ENCODE measurements at places on chromosomes 4 and X. TPM values are rescaled to one million over a fixed set of nuclear protein-coding genes. Genes with fewer than 3 reads are reported as not detected.

DNA sequence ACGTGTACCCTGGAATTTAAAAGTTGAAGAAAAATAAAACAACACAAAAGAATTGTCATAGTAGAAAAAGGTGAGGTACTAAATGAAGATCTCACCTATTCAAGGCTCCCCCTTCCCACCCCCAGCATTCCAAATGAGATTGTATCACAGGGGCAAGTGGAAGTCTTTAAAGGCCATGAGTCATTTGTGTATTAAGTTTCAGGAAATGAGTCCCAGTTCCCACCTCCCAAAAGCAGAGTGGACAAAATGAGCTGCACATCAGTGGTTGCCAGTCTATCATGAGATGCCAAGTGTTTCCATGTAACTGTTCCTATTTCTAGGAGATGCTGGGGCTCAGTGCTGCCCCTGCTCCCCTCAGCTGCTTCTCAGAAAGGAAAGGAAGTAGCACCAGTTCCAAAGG is 20.1 kb downstream of the ARHGEF9 start:
- no peak for DNase-seq

GRCh38 chr4:109553130-109553529 is 6.9 kb upstream of the MCUB start:
- no peak for DNase-seq

DNA sequence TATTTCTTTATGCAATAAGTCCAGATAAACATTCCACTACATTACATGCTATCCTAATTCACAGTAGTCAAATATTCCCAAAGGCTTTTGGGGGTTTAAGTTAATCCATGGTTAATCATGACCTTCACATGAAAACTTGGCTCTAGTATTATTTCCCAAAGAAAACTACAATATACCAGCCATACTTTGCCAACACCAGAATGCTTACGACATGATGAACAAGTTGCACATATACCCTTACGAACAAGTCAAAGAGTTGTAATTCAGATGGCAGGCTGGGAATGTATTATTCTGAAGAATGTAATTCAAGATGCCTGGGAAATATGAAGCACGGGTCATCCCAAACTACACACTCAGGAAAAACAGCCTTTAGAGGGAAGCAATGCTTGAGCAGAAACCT is 499.6 kb downstream of the PPARGC1A start:
- DNase-seq = no peak

DNA sequence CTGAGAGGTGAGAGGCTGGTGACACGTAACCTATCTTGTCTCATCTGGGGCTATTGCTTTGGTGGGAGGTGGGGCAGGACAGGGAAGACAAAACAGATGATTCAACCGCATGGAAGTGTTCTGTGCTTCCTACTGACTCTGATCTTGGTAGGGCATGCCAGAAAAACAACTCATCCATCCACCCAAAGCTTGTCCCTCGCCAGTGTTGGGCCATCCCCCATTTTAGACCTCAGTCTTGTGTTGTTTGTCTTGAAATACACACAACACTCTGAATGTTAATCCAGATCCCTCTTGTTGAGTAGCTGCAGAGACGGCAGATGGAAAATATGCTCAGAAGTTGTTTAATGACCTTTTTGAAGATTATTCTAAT is 377 bp downstream of the CHRNA9 start:
- no peak for DNase-seq

DNA sequence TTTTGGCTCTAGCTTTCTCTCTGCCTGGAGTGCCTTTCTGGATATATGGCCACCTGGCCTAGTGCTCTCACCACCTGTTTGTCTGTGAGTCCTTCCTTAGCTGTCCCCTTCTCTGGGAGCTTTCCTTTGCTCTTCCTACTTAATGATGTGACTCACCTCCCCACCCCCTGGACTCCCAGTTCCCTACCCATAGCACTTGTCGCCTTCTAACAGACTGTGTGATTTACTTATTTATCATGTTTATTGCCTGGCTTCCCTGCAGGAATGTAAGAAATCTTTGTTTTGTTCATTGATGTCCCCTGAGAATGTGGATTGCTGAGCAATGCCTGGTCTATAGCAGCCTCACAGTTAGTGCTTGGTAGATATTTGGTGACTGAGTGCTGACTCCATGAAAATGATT is 18.9 kb downstream of the ADD1 start:
- no peak for DNase-seq

GRCh38 chrX:153883163-153883843 is 2.7 kb downstream of the L1CAM start:
- no peak for DNase-seq

Gene MAGEA2B
- total RNA-seq = not detected

- no peak for DNase-seq
Measured at GRCh38 chr4:82753238-82753637, 45.4 kb downstream of the SCD5 start.

Gene PWWP3B
- total RNA-seq = not detected

DNA sequence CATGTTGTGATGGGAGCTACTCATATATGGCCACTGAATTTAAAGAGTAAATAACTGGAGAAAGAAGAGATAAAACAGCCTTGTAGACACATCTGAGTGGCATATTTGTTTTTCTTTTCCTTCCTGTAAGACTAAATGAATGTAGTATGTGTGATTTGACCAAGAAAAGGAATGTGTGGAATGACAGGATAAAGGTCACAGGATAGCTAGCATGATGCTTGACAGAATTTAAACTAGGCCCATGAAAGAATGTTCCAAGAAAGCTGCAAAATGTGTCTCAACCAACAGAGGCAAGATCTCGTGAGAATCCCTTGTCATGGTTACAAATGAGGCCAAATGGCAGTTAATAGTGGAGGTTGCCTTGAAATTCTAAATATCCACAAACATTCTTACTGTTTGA is 137.0 kb downstream of the KCNIP4 start:
- no peak for DNase-seq

DNA sequence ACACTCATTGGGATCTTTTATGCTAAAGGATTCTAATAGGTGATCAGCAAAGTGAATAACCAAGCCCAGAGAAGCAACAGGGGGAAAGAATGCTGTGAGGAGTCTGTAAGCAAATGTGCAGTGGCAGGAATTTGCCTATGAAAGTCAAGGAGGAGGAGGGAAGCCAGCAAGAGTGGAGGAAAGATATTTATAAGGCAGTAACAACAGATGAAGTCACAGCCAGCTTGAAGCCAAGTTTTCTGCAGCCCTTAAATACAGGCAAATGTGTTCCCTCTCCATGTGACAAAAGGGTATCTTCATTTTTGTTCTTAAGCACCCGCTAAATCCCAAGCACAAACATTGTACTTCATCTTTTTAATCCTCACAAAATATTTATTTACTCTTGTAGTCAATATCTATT is 275.0 kb upstream of the CLNK start:
- DNase-seq = no peak

DNA sequence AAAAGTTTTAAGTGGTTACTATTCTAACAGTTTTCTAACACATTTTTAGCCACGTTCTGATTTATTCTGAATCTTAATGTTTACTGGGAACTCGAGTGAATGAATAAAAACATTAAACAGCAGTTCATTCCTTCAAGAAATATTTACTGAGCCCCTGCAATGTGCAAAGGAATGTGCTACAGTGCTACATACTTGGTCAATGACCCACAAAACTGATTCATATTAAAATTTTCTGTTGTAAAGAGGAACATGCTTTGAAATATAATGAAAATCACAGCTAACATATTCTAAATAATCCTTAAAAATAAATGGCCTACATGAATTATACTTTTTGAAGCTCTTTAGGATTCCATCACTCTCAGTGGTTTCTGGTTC is 78.7 kb downstream of the ARAP2 start:
- no peak for DNase-seq

Gene TACC3
- total RNA-seq = 195 TPM

DNA sequence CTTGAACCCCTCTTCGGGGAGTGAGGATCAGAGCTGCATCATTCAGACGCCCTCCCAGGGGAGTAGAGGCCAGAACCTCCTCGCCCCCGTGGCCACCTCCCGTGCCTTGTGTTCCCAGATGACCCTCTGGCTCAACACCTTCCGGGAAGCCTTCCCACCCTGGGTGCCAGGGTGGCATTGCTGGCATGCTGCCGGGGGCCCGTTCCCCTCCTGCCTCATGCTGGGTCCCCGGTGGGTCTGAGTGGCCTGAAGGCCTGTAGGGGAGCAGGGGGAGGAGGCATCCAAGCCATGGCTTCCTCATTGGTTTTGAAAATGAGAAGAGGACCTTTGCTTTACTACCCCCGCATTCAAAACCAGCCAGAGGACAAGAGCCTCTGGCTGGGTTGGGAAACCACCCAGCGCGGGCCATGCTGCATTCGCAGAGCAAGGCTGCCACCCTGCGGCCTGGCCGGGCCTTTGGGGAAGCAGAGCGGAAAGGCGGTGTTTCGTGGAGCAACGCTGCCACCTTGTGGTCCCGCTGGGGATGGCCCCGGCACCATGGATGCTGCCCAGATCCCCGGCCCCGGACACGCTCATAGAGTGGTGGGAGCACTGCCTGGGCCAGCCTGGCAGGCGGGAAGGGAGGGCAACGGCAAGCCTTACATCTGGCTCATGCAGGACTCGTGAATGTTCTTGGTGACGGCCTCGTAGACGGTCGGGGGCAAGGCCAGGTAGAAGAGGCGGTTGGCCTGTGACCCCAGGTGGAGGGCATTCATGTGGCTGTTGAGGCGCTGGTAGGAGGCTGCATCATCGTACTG is 11.9 kb downstream of the G6PD start:
- peak; percentile 83 for DNase-seq

- DNase-seq = no peak
Measured at GRCh38 chrX:22760513-22761057, 239.2 kb upstream of the DDX53 start.

Gene CXorf49
- total RNA-seq = not detected

Gene NKX3-2
- not detected for total RNA-seq

- no peak for DNase-seq
Measured at GRCh38 chr4:856225-856901, 30.4 kb upstream of the CPLX1 start.

- DNase-seq = no peak
Measured at GRCh38 chr4:80420638-80421037, 85.1 kb downstream of the CFAP299 start.

Gene RHOXF1
- total RNA-seq = not detected

- no peak for DNase-seq
Measured at GRCh38 chrX:121832446-121832845, 785.0 kb downstream of the GLUD2 start.

DNA sequence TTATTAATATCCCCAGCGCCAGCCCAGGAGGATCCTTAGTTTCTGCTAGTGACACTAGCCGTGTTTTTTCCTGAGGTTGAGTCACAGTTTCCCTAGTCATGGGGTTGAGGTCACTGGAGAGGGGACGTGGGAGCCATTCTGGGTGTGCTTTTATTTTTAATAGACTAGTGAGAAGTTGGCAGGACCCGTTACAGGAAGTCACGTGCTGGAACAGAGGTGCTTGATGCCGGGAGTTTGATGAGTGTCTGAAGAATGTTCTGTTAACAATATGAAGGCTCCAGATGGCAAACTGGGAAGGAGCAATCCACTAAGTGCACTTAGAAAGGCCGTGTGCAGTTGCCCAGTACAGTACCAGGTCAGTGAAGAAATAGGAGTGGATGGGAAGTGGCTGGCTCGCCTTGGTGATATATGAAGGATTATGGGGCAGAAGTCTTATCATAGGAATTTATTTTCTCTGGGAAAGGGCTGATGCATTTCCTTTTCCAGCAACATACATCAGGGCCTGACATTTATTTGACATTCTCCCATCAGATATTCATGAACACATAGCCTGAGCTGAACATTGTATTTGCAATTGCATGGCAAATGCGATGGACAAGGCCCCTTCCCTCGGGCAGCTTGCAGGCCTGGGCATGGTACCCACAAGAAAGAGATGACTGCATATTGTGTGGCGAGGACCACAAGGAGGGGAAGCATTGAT is 291.8 kb downstream of the FBXW7 start:
- DNase-seq = no peak

GRCh38 chr4:185847352-185848097 is 35.5 kb upstream of the SORBS2 start:
- DNase-seq = no peak

GRCh38 chr4:54281054-54281766 is 52.1 kb downstream of the PDGFRA start:
- DNase-seq = no peak

Gene COPS4
- total RNA-seq = 32.4 TPM

DNA sequence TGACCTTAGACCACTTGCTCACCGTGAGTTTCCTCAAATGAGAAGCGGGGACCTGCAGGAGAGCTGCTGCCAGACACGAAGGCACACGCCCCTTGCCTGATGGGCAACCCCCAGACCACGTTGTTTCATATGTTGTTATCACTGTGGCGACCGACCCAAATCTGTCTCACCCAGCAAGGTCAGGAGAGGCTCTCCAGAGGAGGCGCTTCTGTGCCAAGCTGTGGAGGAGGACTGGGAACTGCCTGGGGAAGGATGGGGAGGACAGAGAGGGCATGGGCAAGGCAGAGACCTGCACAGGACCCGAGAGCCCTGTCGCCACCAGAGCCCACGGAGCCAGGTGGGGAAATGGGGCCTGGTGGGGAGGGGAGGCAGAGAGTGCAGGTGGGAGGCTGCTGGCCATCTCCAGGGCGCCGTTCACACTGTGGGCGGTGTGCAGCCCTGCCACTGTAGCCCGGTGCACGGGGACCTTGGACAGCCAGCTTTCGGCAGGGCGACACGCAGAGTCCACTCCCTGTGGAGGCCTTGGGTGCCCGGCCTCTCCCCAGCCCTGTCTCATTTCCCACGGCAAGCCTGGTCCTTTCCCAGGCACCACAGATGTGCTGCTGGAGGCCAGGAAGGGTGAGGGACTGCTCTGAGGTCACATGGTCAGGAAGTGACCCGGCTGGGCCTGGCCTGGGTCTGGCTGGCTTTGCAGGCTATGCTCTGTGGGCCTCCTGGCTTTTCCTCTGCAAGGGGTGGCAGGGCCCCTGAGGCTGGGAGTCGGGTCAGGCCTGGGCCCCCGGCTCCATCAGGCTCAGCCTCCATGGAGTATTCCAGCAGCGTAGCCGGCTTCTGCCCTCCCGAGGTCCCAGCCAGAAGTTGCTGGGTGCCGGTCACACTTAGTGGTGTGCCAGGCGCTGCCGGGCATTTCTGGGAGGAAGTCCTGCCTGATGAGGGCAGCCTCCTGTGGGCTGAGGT is 3.2 kb downstream of the HTRA3 start:
- DNase-seq = no peak

Gene PABPC1L2B
- not detected for total RNA-seq

GRCh38 chr4:92014067-92014466 is 289.7 kb upstream of the GRID2 start:
- no peak for DNase-seq

DNA sequence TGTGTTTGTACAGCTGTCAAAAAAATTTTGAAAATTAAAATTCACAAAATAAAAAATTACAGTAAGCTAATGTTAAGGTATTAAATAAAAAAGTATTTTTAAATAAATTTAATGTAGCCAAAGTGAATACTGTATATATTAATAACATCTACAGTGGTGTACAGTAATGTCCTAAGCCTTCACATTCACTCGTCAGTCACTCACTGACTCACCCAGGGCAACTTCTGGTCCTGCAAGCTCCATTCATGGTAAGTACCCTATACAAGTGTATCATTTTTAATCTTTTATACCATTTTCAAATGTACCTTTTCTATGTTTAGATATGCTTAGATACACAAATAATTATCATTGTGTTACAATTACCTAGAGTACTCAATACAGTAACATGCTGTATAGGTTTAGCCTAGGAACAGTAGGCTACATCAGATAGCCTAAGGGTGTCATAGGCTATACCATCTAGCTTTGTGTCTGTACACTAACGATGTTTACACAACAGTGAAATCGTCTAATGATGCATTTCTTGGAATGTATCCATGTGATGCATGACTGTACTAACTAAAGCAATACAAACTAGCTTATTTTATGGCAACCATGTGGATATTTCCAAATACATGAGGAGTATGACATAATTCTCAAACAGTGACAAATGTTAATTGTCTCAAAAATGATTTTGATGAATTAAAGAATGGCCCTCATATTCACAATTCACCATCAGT is 13.7 kb downstream of the DDX60 start:
- no peak for DNase-seq

- DNase-seq = no peak
Measured at GRCh38 chr4:124515591-124515990, 196.9 kb downstream of the ANKRD50 start.
